ENCODE measurements at places on chromosomes 1 and 21. TPM values are rescaled to one million over a fixed set of nuclear protein-coding genes. Genes with fewer than 3 reads are reported as not detected.

Gene PGLYRP3
- total RNA-seq, result not detected

Gene FMO3
- total RNA-seq, result 0.37 TPM

Gene CDK18
- 1.7 TPM for total RNA-seq

Gene UBAP2L
- total RNA-seq, result 97.6 TPM

Gene GBP7
- total RNA-seq, result not detected

Gene PWP2
- 8.2 TPM for total RNA-seq

Gene NTMT2
- not detected for total RNA-seq

Gene APCS
- not detected for total RNA-seq

Gene OR2T1
- total RNA-seq, result not detected

Gene LENEP
- not detected for total RNA-seq

Gene PTAFR
- 0.17 TPM for total RNA-seq

Gene FCRL2
- total RNA-seq, result not detected

Data from dermis blood vessel endothelial cell (primary cell).